NCI-H526 treated with DMSO at 0.1 percent for 48 hours (cell line): ENCODE measurements at places on chromosomes 12 and 14.
A peak's percentile ranks its signal among the peaks of the same experiment; 100 is the strongest.

GRCh38 chr14:39581474-39581873, 149.2 kb upstream of the FBXO33 start:
- DNase-seq: no peak

GRCh38 chr14:30995689-30996088, 29.8 kb upstream of the AP4S1 start:
- DNase-seq: no peak

DNA sequence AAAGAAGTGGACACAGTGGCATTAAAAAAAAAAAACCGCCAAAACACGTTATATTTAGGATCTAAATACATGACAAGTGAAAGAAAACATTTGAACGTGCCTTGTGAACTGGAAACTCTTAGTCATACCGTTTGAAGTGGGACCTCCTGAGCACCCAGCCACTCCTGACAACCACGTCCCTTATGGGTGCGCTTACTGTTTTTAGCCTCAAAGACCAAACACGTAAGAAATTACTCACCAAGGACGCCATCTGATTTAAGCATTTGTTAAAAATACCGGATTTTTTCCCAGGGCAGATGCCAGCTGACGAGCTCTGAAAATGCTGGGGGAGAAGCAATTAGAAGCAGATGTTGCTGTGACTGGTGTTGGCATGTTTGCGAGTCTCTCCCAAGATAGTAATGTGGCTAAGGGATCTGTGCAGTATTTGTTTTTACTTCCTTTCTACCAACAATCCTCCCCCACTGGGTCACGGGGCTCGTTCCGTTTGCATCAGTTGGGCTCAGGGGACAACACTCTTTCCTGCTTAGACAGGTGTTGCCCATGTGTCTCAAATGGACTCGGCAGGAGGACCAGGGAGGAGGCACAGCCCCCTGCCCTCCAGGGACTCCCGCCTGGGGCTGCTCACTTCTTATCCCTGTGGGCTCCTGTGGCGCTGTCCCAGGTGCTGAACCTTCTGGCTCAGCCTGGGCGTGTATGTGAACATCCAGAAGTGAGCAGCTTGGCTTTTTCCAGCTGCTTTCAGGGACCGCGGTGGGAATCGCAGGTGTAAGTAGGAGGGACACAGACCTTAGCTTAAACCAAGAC, 101.0 kb downstream of the BEGAIN start:
- no peak for DNase-seq

- no peak for DNase-seq
Observed at GRCh38 chr12:92142251-92142926, 3.3 kb downstream of the BTG1 start.

DNA sequence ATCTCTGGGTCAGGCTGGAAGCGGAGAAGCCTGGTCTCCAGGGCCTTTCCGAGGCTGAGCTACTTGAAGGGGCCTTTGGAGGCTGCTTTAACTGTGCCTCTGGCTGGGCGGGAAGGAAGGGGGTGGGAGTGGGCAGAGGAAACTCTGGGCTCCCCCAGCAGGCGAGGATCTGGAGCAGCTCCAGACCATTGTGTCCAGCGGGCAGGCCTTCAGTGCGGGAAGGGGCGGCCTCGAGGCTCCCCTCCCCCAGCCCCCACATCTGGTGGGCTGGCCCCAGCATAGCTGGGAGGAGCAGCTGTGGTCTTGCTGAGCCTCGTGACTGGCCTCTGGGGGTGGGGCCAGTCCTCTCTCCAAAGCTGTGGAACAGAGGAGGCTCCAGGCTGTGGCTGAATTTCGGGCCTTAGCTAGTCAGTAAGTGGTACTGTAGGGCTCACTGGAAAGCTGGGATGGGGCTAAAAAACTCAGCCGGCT, 3.4 kb downstream of the TAMALIN start:
- no peak for DNase-seq

GRCh38 chr12:62914443-62915203, 20.3 kb downstream of the PPM1H start:
- no peak for DNase-seq

DNA sequence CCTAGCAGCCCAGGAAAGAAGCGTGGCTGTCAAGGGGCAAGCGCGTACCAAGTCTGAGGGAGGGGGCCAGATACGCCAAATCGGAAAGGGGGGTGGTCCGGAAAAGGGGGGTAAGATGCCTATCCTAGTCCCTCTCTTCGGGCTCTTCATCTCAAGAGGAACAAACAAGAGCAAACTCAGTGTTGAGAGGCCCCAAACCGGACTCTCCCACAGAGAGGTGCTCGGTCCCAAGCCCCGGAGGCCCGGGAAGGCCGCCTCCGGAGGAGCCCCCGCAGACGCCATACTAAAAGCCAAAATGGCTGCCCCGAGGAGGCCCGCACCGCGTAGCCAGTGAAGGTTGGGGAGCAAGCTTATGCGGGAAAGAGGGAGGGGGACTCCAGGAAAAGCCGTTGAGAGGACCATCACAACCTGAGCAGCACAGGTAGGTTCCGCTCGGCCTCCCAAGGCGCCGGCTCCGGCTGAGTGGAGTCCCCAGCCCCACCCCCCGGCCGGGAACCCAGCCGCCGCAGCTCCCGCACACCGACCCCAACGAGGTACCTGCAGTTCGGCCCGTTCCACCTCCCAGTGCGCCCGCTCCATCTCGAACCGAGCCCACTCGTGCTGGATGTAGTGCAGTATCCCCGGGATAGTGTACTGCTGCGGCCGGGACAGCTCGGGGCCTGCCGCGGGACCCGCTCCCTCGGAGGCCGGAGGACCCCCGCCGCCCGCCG, at the start of gene AP4S1:
Gene AP4S1 (plus strand): TSS at position 283 of the 710 bp plus-strand sequence. CDS start 40,548 bp downstream, outside the sequence.
- DNase-seq: peak; percentile 35

DNA sequence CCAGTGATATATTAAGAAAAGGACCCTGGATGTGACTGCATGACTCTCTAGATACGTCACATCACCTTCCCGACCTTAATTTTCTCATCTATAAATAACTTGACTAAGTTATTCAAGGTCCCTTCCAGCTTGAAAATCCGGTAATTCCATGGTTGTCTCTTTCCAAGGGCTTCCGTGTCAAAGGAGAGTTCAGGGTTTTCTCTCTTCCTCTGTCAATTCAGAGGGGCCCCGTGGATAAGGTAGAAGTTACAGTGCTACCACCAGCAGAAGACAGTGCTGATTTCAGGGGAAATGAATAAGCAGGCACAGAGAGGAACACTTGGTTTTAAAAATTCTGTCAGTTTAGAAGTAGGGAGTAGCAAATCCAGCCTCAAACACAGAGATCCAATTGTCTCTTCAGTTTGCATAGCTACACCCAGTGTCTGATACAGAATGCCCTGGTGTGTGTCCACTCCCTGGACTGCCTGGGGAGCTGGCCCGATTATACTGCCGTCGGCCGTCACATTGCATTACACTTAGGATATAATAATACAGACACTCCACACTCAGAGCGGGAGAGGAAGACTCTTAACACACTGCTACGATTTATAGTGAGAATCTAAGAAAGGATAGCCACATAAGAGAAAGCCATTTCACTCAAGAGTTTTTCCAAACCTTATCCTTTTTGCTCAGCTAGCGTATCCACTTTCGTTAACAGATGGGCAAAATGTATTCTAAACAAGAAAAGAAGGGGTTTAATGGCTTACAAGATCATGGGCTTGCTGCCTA, 54.7 kb upstream of the GTF2A1 start:
- no peak for DNase-seq

- no peak for DNase-seq
Observed at GRCh38 chr14:38964630-38965029, 138.4 kb downstream of the SEC23A start.

DNA sequence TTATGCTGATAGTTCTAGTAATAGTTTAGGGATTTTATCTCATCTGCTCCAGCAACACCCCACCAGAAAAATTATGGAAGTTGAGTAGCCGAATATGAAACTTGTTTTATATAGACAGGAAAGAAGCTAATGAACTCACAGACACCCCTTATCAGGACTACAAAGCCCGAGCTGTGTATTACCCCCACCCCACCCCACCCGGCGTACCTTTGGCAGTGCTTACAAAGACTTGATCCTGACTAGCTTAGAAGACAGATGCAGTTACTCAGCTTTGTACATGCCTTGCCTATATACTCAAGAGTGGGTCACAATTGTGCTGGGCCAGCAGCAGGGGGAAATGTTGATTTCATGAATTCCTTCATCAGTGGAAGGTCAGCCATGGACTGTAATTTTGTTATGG, 22.4 kb downstream of the PROX2 start:
- DNase-seq: no peak

DNA sequence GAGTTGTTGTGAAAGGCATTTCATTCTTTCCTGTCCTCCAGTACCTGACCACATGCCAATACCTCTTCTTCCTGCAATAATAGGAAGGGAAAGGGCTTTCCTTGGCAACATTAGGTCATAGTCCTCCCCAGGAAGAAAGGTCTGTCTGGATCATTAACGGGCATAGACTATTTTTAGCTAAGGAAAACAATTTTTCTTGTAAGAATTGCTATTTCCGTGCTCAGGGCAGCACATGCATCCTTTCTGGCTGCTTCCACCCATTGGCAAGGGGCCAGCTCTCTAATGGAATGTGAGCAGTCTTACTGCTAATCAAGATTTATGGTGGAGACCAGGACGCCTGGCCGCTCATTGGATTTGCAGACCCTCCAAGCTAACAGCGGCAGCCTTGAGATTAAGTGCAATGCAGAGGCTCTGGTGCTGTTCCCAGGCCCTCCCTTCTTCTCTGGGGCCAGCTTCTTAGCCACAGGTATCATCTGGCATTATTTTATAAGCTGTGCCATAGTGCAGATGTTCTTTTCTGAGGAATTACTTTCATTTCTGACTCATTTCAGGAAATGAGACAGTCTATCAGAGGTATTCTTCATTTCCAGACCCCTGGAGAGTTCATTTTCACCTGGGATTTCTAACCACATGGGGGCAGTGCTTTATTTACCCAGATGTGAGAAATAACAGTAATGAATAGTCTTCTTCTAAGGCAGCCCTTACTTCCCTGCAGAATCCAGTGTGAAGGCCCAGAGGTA, 52.9 kb downstream of the ANO6 start:
- peak; percentile 22 for DNase-seq
